ENCODE measurements at places on chromosomes 13 and 19.

GRCh38 chr19:19547674-19548336 is 9.7 kb downstream of the CILP2 start:
- DNase-seq: no peak

- no peak for DNase-seq
Measured at GRCh38 chr19:39187552-39187943, 9.2 kb upstream of the NCCRP1 start.

- peak; percentile 34 for DNase-seq
Measured at GRCh38 chr19:1847684-1848398, 442 bp downstream of the REXO1 start.

- DNase-seq: no peak
Measured at GRCh38 chr13:106348075-106348840, 187.2 kb downstream of the EFNB2 start.

DNA sequence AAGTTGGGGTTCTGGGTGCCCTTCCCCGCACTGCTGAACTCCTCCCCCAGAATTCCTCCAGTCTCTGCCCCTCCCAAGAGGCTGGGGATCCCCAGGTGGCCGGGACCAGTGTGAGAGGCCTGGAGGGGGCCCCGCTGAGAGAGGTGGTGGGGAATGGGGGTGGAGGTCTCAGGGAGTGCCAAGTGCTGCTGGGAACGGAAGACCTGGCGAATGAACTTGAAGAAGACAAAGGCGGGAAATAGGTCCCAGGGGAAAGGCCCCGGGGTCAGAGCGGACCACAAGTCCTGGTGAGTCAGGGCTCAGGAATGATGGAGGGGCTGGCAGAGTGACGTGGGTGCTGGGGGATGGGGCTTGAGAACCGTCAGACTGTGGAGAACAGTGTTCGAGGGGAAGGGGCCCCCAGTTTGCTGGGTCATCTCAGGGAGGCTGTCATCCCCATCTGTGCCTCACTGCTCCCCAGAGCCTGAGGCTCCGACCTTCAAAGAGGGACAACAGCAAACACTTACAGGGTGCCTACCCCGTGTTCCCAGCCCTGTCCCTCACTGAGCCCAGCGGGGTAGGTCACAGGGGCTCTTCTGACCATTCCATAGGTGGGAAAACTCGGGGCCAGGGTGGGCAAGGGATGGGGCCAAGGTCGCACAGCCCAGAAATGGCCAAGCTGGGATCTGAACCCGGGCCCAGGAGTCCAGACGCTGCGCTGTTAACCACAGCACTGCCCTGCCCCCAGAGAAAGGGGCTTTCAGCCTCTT is 16.0 kb upstream of the SEMA6B start:
- no peak for DNase-seq

GRCh38 chr19:19860756-19861390 is 4.8 kb upstream of the ZNF253 start:
- DNase-seq: peak; percentile 19

DNA sequence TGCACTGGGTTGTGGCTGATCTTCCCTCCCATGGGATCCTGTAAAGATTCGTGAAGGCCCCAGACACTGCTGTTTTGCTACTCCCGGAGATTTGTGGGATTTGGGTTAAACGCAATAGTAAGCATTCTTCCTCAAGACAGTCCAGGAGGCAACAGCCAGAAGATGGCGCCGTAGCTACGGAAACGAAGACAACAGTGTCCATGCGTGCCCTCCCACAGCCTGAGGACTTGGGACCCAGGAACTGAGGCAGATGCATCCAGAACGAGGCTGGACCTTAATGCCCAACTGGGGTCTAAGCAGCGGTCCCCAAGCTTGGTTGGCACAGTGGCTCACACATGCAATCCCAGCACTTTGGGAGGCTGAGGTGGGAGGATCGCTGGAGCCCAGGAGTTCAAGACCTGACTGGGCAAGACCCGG is 57.6 kb upstream of the ZNF507 start:
- no peak for DNase-seq

DNA sequence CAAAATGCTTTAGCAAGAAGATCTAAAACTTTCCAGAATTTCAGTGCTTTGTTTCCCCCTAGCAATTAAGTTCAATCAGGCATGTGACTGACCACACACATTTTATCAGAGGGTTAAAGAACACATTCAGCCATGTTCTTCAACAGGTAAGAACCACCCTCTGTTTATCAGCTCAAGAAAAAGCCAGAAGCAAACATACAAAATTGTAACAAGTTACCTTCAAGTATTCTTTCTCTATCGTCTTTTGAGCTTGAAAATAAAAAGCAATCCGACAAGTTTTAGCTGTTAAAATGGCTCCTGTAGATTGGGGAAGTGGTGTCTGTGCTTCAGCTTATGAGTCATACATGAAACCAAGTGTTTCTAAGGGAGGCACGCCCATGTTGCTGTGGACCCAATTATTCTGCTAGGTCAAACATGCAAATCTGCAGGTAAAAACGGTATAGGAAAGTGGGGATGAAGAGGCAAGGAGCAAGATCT is at the start of gene ELF1:
TSS of gene ELF1 (minus strand) at position 306 of the 477 bp plus-strand sequence. CDS start 37,262 bp downstream, outside the sequence.
- peak; percentile 64 for DNase-seq

- no peak for DNase-seq
Measured at GRCh38 chr13:42614436-42615035, 40.6 kb downstream of the TNFSF11 start.

DNA sequence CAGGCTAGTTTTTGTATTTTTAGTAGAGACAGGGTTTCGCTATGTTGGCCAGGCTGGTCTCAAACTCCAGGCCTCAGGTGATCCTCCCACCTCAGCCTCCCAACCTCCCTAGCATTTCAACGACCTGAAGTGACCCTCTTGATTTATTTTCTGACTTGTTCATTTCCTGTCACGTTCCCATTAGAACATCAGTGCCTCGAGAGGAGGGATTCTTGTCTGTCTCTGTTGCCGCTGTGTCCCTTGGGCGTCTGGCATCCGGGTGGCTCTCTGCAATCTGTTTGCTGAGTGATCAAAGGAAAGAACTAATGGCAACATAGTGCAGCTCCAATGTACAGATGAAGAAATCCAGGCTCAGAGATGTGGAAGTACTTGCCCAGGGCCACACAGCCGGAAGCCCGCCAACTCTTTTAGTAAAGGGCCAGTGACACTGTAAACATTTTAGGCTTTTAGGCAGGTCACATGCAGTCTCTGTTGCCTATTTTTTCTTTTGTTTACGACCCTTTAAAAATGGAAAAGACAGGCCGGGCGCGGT is 47.5 kb downstream of the NFIC start:
- no peak for DNase-seq

GRCh38 chr13:38008636-38009035 is 139.1 kb upstream of the TRPC4 start:
- DNase-seq: no peak

DNA sequence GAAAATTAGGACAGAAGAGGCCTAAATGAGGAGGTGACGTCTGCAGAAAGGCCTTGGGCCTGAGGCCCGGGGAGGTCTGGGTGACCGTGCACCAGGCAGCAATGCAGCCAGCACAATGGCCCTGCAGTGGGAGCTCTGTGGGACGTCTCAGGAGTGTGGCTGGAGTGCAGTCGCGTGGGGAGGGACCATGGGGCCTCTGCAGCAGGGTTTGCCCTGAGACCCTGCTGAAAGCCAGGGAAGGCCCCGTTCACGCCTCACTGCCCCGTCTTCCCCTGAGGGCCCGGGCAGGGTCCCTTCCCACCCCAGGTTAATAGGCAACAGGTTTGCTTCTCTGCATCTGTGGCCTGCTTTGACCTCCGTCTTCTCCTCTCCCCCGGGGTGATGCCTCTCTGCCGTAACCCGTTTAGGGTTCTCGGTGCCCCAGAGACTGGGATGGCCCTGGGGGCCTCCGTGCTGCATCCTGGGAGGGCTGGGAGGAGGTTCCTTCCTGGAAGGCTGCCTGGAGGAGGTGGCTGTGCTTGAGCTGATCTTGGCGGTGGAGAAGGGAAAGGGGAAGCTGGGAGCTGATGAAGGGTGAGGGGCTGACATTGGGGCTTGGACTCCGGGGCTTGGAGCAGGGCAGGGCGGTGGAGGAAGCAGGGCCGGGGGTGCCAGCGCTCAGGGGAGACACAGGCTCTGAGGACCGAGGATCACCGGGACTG is 9.7 kb downstream of the PALM start:
- DNase-seq: no peak

- DNase-seq: no peak
Measured at GRCh38 chr13:89490661-89491060, 1819.5 kb downstream of the SLITRK5 start.

- DNase-seq: no peak
Measured at GRCh38 chr13:77898097-77898496, 20.5 kb downstream of the EDNRB start.

GRCh38 chr13:28271056-28271840 is 132.9 kb downstream of the PAN3 start:
- DNase-seq: no peak

DNA sequence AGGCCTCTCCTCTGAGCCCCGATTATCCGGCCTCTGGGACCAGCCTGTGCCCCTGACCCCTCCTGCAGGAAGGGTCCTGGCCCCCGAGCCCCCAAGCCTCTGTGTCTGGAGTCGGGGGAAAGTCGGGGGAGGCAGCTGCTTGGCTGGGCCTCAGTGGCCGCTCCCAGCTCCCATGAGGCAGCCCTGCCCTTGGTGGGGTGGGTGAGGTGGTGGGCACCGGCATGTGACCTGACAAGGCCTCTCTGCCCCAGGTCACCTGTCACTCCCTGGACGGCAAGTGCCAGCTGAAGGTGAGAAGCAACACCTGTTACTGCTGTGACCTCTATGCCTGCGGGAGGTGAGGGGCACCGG is 41.5 kb downstream of the TMEM255B start:
- no peak for DNase-seq

GRCh38 chr13:39538816-39539790 is 63.9 kb downstream of the LHFPL6 start:
- DNase-seq: no peak

- DNase-seq: no peak
Measured at GRCh38 chr13:50712881-50713280, 130.6 kb downstream of the DLEU7 start.

GRCh38 chr13:107124129-107124718 is 556.3 kb upstream of the ARGLU1 start:
- DNase-seq: no peak

DNA sequence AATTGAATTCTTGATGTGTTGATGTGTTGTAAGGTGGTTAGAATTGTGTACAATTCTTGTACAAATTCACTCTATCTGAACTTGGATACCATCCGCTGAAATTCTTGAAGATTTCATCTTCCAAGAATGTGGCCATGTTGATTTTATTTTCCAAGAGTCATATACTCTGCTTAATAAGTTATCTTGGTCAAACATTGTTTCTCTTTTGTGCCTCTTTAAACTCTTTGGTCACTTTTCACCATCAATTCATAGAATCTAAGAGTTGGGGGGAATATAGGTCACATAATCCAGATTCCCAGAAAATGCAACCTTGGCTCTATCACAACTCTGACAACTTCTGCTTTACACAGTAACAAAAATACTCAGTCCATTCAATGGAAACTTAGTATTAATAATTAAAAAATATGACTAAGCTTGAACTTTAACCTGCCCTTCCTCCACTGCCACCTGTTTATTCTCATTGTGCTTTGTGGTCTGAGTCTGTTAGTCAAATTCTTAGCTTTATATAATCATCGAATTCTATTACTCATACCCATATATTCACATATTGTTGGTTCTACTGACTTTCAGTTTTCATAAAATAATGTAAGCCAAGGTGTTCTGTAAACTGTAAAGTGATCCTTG is 373.2 kb downstream of the LMO7 start:
- no peak for DNase-seq
